ENCODE measurements at places on chromosomes 5 and 9.

- no peaks in the 10 kb centered on the region for H3K36me3 ChIP-seq
- peaks cover 8% of the 10 kb centered on the region for H3K4me1 ChIP-seq
- H3K4me3 ChIP-seq = no peak overlapping the region
- no peaks in the 10 kb centered on the region for H3K27me3 ChIP-seq
- no peak for DNase-seq
- H3K27ac ChIP-seq = no peak overlapping the region
Observed at GRCh38 chr9:121984726-121985402, 108.2 kb downstream of the TTLL11 start.

DNA sequence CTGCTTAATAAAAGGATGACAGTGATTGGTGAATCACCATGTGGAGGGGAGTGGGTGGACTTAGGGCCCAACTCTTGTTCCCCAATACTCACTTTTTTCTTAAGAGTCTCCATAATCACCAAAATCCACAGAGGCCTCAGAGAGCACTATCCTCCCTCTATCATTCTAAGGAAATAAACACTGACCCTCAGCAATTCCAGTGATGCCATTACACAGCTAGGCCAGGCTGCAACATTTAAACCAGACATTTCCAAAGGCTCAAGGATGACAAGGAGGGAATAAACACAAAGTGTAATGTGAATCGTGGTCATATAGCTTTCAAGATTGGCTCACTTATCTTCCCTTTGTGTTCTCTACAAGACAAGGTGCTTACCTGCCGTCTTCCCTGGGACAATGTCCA, 2.4 kb upstream of the ARSI start:
- H3K4me1 ChIP-seq = peaks cover 13% of the 10 kb centered on the region
- no peak overlapping the region for H3K4me3 ChIP-seq
- H3K27me3 ChIP-seq = peaks cover 5% of the 10 kb centered on the region
- no peaks in the 10 kb centered on the region for H3K36me3 ChIP-seq

- H3K27ac ChIP-seq = no peak overlapping the region
- no peaks in the 10 kb centered on the region for H3K27me3 ChIP-seq
- H3K4me3 ChIP-seq = no peak overlapping the region
- peaks cover 37% of the 10 kb centered on the region for H3K4me1 ChIP-seq
Observed at GRCh38 chr5:80195837-80196400, 59.9 kb downstream of the SERINC5 start.

DNA sequence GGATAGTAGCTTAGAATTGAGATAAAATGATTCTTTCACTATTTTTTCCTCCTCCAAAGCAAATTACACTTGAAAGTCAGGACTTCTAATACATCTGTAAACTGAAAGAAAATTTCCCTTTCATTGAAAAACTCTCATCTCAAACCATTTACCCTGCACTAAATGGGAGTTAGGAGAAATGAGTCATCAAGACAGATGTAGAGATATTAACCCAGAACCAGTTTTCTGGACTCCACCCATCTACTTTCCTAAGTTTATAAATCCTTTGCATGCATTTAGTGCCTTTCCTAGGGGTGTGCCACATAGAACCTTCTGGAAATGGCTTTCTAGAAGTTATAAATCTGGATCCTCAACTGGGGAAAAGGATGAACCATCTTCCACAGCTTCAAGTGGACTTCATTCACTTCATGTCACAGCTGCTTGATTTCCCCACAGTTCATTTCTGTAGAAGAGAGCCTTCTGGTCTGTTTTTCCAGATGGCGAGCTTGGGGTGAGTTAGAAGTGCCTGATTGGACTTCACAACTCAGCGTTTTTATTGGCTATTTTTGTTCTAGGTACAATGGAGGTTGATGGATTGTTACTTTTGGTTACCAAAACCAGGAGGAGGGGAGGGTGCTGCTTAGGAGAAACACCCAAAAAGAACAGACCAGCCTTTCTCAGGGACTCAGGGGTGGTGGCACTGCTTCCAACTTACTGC, 72.5 kb upstream of the GPR151 start:
- peaks cover 7% of the 10 kb centered on the region for H3K4me1 ChIP-seq
- no peaks in the 10 kb centered on the region for H3K36me3 ChIP-seq
- no peak overlapping the region for H3K27ac ChIP-seq
- DNase-seq = no peak

GRCh38 chr5:62142351-62142750, 163.7 kb upstream of the KIF2A start:
- no peak overlapping the region for H3K27ac ChIP-seq
- no peaks in the 10 kb centered on the region for H3K27me3 ChIP-seq
- no peak for DNase-seq
- H3K36me3 ChIP-seq = no peaks in the 10 kb centered on the region
- peaks cover 16% of the 10 kb centered on the region for H3K4me1 ChIP-seq

DNA sequence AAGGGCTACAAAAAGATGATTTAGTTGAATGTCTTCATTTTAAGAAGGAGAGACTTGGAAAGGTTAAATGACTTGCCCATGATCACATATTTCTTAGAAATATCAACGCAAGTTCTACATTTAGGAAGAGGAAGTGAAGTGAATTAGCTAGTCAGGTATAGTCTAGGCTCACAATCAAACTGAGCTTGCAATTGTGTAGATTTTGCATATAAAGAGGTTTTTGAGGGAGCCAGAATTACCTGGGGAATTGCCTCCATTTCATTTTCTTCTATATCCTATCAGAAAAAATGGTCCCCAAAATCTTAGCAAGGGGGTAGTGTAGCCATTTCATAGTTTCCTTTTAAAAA, 71.3 kb downstream of the MFAP3 start:
- H3K27ac ChIP-seq = no peak overlapping the region
- H3K36me3 ChIP-seq = no peaks in the 10 kb centered on the region
- H3K4me1 ChIP-seq = no peaks in the 10 kb centered on the region
- DNase-seq = no peak
- H3K4me3 ChIP-seq = no peak overlapping the region

DNA sequence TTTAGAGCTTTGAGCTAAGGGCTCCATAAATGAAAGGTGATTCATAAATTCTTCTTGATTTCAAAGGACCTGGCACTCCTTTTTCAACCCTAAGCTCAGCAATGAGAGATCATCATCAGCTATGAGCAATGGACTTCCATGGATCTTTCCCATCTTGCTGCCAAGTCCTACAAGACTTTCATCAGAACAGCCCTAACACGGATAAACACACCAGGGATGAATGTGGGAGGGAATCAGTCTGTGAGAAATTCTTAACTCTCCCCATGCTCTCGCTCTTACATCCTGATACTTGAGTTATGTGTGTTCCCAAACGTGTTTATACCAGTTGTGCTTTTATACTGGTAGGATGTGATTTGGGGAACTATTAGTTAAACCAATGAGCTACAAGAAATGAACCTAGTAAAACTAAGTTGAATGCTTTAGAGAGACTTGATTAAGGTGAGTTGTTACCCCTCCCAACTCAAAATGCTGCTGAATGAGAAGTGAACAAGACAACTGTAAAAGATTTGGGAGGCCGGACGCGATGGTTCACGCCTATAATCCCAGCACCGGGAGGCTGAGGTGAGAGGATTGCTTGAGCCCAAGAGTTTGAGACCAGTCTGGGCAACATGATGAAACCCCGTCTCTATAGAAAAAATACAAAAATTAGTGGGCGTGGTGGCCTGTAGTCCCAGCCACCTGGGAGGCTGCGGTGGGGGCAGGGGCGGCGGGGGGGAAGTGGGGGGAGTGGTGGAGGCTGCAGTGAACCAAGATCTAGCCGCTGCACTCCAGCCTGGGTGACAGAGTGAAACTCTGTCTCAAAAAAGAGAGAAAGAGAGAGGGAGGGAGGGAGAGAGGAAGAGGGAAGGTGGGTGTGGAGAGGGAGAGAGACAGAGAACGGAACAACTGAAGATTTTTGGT, 5.2 kb upstream of the RPL26L1 start:
- no peaks in the 10 kb centered on the region for H3K27me3 ChIP-seq
- H3K4me1 ChIP-seq = peaks cover 5% of the 10 kb centered on the region
- no peak overlapping the region for H3K4me3 ChIP-seq
- H3K27ac ChIP-seq = no peak overlapping the region
- peaks cover 4% of the 10 kb centered on the region for H3K36me3 ChIP-seq

GRCh38 chr5:3886524-3887451, 291.2 kb downstream of the IRX1 start:
- H3K36me3 ChIP-seq = no peaks in the 10 kb centered on the region
- no peaks in the 10 kb centered on the region for H3K4me1 ChIP-seq
- H3K4me3 ChIP-seq = no peak overlapping the region
- H3K27me3 ChIP-seq = no peaks in the 10 kb centered on the region
- H3K27ac ChIP-seq = no peak overlapping the region
- DNase-seq = no peak

GRCh38 chr9:88586452-88586851, 51.5 kb downstream of the NXNL2 start:
- no peak overlapping the region for H3K4me3 ChIP-seq
- DNase-seq = no peak
- H3K36me3 ChIP-seq = no peaks in the 10 kb centered on the region
- no peaks in the 10 kb centered on the region for H3K27me3 ChIP-seq
- H3K4me1 ChIP-seq = no peaks in the 10 kb centered on the region
- no peak overlapping the region for H3K27ac ChIP-seq

- H3K4me3 ChIP-seq = no peak overlapping the region
- H3K27me3 ChIP-seq = no peaks in the 10 kb centered on the region
- H3K4me1 ChIP-seq = peaks cover 16% of the 10 kb centered on the region
- H3K27ac ChIP-seq = no peak overlapping the region
- no peaks in the 10 kb centered on the region for H3K36me3 ChIP-seq
- DNase-seq = no peak
Observed at GRCh38 chr5:113123618-113124017, 147.0 kb downstream of the DCP2 start.

DNA sequence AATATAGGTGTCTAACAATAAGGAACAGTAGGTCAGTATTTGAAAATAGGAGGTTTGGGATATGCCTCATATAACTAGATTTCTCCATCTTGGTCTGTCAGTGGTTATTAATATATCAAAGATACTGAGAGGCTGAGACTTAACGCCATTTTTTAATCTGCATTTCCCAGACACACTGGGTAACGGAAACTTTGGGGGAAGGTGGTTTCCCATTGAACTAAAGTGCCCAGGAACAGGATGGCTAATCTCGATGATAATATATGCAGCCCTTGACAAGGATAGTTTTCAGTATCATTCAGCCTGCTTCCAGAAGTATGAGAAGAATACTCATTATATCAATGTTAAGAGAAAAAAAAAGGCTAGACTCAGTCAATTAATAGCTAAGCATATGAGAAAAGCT, 30.7 kb downstream of the EFNA5 start:
- H3K4me1 ChIP-seq = no peaks in the 10 kb centered on the region
- no peak for DNase-seq
- H3K27ac ChIP-seq = no peak overlapping the region
- no peaks in the 10 kb centered on the region for H3K36me3 ChIP-seq
- no peaks in the 10 kb centered on the region for H3K27me3 ChIP-seq

- H3K27ac ChIP-seq = no peak overlapping the region
- H3K27me3 ChIP-seq = no peaks in the 10 kb centered on the region
- no peak for DNase-seq
Observed at GRCh38 chr9:37399336-37399735, 23.2 kb upstream of the GRHPR start.

DNA sequence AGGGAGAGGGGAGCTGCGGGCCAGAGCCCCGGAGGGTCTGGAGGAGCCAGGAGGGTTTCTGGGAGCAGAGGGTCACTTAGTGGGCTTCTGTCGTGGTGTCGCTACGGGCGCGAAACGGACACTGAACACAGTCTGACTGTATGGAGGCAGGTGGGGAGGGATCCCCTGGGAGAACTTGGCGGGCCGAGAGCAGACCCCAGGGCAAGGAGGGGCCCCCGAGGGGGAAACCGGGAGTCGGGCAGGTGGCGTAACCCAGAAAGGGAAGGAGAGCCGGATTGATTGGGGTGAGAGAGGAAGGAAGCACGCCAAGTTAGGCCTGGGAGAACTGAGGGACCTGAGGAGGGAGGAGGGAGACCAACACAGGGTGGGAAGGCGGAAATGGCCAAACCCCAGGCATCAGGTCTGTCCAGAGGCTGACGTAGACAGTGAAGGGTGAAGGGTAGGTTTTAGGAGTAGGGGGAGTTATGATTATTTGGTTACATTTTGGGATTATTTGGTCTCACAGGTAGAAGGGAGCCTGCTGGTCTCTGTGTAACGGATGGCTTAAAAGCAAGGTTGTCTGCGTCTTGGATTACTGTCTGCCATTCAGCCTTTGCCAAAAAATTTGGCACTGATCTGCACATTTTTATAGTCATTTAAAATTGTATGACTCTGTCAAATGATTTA, 3.3 kb upstream of the MSMP start:
- H3K36me3 ChIP-seq = no peaks in the 10 kb centered on the region
- H3K27ac ChIP-seq = peak overlapping the region; percentile 96
- H3K4me1 ChIP-seq = peaks cover 36% of the 10 kb centered on the region
- peak; percentile 65 for DNase-seq
- no peaks in the 10 kb centered on the region for H3K27me3 ChIP-seq
- peak overlapping the region; percentile 57 for H3K4me3 ChIP-seq

DNA sequence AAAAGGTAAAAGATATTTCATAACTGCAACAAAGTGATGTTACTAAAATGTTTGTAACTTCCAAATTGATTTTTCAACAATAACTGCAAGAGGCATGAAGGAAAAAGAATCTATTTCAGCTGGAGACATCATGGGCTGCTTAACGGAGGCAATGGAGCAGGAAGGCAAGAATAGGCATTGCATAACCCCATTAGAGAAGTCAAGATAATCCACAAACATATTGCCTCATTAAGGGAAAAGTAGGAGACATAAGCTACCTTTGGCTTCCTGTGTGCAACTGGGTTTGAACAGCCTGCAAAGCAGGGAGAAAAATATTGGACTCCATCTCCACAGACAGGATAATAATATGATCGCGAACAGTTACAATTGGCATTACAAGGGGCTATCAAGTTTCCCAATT, 46.7 kb downstream of the SLCO4C1 start:
- H3K27ac ChIP-seq = no peak overlapping the region
- no peak for DNase-seq
- H3K4me1 ChIP-seq = no peaks in the 10 kb centered on the region
- no peak overlapping the region for H3K4me3 ChIP-seq
- no peaks in the 10 kb centered on the region for H3K27me3 ChIP-seq

DNA sequence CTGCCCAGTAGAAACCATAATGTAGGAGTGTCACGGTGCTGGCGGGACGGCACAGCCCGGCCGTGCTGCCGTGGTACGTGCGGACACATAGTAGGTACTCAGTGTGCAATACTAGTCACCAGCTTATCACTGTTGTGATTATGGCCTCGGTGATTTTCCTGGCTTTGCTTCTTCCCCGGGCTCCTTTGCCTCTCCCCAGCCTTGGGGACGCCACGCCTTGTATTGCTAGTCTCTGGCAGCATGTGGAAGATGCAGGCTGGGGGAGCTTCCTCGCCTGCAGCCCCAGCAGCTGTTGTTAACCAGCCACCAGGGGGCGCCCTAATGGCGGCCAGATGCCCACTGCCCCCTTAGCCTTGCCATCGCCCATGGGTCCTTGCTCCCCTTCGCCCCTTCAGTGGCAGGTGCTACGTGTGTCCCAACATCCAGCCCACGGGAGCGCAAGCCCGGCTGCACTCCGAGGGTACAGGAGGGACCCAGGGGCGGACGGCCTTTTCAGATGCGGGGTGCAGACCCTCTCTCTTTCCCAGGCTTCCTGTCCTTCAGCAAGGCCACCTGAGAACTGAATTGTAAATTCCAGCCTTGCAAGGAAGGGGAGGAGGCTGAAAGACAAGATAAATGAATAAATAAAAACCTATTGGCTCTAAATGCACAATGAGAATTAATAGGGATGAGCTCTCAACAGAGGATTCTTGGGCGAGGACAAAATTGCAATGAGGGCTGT, 8.0 kb downstream of the NTNG2 start:
- H3K27me3 ChIP-seq = no peaks in the 10 kb centered on the region
- no peaks in the 10 kb centered on the region for H3K36me3 ChIP-seq
- H3K27ac ChIP-seq = no peak overlapping the region
- H3K4me1 ChIP-seq = peaks cover 21% of the 10 kb centered on the region
- peak; percentile 60 for DNase-seq
- no peak overlapping the region for H3K4me3 ChIP-seq

Data from body of pancreas (tissue), 4 donors.